ENCODE measurements at places on chromosomes 7 and 10.
A peak's percentile ranks its signal among the peaks of the same experiment; 100 is the strongest.

DNA sequence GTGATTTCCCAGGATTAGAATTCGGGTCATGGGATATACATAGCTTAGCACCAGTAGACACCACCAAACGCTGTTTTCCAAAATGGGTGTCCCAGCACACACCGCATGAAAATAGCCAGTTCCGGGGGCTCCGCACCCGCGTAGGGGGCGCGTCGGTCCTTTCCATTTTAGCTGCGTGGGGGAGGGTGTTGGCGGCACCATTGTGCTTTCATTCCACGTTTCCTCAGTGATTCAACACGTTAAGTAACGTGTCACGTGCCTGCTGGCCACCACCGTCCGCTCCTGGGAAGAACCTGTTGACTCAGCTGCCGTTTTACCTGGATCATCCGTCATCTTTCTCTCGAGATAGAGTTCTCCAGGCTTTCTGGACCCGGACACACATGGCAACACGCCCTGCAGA lies 25.6 kb upstream of the ADGRA1 start:
- no peak for DNase-seq

GRCh38 chr10:1903982-1904381 lies 166.7 kb upstream of the ADARB2 start:
- DNase-seq = no peak

DNA sequence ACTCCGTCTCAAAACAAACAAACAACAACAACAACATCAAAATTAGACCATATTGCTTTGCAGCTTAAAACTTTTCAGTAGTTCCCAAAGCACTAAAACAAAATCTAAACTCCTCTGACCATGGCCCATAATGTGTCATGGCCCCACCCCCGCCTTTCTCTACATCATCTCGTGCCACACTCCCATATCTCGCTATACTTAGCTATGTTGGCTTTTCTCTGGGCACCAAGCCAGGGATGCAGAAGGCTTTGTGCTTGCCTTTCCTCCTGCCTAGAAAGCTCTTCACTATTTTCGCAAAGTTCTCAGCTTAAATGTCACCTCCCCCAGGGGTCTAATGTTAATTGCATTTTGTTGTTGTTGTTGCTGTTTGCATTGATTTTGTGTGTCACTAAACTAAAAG lies 15.1 kb upstream of the SLC16A12 start:
- DNase-seq = no peak

DNA sequence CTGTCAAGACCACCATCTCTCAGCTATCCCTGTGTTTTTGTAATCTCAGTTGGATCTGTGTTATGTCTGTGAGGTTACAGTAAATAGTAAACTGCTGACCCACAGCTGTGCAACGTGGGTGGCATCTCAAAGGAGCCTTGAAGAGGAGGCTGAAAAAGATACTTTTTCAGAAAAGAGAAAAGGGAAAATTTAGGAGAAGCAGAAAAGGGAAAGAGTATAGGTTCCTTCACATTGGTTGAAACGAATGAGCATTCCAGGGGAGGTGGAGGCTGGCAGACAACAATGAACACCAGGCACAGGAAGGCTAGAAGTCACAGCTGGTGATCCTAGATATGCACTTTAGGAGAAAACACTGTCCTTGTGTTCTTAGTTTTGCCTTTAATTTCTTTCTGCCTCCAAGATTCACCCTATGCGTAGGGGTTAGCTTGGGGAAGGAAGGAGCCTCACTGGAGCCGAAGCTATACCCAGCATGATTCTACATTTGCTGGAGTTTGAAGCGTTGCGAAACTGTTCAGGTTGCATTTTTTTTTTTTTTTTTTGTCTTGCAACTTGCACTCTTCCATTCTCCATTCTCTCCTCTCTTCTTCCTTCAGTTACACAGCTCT lies 18.3 kb downstream of the CPED1 start:
- no peak for DNase-seq

- no peak for DNase-seq
Observed at GRCh38 chr10:93378997-93379730, 103.0 kb downstream of the MYOF start.

DNA sequence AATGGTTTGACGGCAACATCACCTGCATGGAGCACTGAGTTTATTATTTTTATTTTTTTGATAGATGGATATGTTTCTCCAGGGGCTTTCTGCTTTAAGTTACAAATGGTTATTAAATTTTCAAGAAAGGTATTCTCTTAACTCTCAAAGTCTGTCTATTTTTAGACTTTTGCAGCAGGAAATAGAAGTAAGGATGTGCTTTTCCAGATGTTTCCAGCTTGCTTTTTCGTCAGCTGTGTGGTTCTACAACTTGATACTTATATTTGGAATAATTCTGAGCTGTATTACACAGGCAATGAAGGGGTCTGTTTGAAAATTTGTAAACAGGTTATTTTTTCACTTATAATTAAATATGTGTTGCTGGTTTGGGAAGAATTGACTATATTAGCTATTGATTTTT lies 69.0 kb downstream of the CACNB2 start:
- no peak for DNase-seq

GRCh38 chr10:52314822-52315552 lies 906 bp downstream of the DKK1 start:
- DNase-seq = no peak

DNA sequence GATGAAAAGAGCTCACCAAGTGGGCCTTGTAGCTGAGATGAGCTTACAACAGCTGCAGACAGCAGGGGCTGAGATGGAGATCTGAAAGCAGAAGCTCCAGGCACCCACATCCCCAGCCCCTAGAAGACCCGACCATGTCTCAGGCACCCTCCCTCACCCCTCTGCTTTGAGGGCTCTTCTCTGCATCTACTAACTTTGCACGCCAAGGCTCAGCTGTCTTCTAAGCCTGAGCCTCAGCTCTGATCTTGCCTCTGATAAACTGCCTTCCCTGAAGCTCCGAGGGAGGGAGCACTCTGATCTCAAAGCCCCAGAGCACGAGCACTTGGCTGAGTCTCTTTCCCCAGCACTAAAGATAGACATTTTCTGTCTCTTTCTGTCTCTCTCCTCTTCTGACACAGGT lies 42.0 kb downstream of the ANXA8 start:
- no peak for DNase-seq

GRCh38 chr7:74033372-74034311 lies 5.7 kb downstream of the ELN start:
- no peak for DNase-seq

GRCh38 chr10:103507235-103508191 lies 14.0 kb downstream of the NEURL1 start:
- DNase-seq = no peak

DNA sequence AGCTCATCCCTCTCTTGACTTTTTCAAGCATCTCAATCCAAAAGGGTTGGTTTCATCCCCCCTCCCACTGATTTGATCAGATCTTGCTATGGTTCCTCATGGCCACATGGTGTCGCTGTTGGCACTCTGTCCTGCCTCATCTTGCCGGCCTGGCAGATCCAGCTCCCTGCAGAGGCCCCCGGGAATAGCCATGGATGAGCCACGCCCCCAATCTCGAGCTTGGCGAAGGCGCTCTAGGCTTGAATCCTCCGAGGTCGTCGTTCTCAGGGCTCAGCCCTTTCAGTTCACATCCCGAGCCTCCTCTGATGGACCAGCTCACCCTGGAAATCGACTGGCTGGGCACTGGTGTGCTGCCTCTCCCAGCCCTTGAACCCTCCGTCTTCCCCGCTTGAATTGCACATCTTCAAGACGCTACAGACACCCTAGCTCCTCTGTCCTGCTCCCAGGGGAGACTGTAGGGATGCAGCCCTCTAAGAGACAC lies 628.7 kb downstream of the TYW1 start:
- peak; percentile 37 for DNase-seq

- no peak for DNase-seq
Observed at GRCh38 chr10:20091698-20092097, 275.5 kb downstream of the PLXDC2 start.

GRCh38 chr7:66198469-66198868 lies 6.7 kb upstream of the TPST1 start:
- no peak for DNase-seq

DNA sequence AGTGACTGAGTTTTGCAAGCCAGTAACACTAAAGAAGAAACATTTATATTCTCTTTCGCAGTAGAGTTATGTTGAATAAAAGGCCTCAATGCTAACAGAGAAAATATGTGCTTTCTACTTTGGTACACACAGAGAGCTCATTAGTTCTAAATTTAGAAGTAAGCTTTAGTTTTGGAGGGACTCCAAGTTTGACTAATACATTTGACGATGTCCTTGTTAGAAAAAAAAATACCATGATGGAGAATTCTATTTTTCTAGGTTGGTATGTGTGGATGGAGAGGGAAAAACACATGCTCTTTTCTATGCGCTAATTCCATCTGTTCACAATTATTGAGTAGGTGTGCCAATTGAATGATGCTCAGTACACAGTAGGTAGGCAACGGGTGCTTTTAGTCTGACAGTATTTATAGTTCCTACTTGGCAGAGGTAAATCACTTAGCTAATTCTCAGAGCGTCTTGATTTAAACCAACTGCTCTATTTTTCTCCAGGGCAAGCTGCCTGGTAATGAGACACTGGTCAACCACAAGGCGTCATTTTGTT lies 327.2 kb upstream of the AKR1E2 start:
- DNase-seq = no peak

- no peak for DNase-seq
Observed at GRCh38 chr7:25385506-25386136, 157.3 kb upstream of the NPVF start.

DNA sequence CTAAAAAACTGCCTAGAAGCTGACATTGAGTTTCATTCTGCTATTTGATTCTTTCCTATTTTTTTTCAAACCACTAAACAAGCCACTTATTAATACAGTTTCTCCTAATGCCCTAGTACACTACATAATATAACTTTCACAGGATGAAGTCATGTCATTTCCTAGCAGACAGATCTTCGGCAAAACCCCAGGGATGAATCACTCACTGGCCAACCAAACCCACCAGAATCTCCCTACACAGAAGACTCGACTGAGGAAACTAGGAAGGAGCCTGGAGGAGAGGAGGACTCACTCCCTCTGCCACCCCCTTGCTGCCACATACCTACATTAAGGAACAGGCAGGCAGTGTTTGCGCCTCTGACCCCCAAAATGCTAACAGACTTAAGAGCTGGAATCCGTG lies 33.4 kb downstream of the XPNPEP1 start:
- DNase-seq = no peak

- DNase-seq = no peak
Observed at GRCh38 chr7:66539264-66539623, 89.4 kb upstream of the KCTD7 start.

DNA sequence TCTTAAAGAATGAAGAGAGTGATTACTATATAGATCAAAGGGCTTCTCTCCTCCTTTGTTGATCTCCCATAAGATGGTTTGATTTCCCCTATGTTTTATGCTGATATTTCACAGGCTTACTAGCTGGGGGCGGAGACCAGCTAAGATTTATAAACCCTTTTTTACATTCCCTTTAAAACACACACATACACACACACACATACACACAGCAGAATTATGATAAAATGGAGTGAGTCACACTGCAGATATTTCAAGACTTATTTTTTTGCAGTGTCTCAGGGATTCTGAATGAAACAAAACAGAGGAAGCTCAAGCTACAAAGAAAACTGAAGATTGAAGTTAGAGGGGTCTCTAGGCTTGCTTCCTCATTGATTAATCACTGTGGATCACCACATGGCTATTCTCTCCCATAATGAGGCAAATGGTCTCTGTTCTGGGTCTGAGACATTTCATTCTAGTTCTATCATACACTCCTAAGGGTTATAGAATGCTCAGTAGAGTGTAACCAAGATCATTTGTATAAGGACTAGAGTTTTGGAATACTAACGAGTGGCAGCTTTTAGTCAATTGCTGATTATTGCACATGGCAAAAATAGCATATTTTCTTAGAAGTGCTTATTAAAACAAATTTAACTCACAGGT lies 18.6 kb downstream of the INA start:
- no peak for DNase-seq

- no peak for DNase-seq
Observed at GRCh38 chr10:68333440-68334431, 1.0 kb upstream of the PBLD start.

DNA sequence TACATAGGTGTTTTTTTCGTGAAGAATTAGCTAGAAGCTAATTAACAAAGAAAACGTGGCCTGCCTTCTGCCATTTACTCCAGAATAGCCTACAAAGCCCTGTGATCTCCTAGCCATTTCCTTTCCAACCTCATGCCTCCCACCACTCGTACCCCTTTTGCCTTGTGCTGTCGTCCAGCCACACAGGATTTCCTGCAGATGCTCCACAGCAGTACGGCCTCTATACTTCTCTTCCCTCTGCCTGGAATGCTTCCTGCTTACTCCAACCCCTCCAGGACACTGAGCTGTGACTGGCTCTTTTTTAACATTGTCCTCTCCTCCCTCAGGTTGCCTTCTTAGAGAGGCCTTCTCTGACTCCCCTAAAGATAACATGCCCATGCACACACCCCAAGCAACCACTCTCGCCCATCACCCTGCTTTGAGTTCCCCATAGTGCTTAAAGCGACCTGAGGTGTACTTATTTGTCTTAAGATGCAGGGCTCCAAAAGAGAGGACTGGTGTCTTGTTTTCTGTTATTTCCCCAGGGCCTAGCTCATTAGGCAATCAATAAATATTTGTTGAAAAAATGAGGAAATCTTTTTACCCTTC lies 32.7 kb downstream of the STK17A start:
- no peak for DNase-seq

DNA sequence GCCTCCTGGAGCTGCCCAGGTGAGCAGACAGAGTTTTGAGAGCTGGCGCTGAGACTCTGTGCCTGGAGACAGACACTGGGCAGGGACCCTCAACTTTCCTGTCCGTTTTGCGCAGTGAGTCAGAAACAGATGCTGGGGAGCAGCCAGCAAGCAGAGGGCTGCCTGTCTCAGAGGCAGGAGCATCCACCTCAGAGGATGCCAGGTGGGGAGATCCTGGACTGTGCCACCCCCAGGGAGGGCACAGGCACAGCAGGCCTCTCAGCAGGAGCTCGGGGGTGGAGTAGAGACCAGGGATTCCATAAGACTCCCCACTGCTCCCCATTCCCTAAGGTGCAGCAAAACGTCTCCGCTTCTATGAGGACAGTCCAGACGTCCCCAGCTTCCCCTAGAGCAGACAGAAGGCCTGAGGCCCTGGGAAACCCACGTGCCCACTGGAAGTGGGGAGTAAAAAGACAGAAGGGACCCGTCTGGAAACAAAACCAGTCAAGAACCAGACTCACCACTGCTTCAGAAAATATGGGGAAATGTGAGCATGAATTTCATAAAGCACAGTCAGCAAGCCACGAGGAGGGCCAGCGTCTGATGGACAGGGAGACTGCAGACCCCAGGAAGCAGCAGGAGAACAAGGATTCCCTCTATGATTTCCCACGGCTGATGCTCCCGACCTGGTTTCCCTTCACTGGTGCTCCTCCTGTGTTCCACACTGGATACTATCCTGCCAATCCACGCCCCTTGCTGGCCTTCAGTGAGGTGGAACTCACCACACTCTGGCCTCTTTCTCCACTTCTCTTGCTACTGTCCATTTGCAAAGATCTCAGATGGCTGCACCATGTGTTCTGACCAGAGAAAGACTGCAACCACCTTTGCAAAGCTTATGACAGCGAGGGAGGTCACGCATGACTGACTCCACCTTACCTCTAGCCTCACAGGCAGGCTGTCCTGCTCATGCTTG lies 151.3 kb upstream of the FAM20C start:
- DNase-seq = no peak

GRCh38 chr10:122639801-122640200 lies 59.8 kb downstream of the C10orf120 start:
- no peak for DNase-seq
